ENCODE measurements at places on chromosomes 7 and 10.

DNA sequence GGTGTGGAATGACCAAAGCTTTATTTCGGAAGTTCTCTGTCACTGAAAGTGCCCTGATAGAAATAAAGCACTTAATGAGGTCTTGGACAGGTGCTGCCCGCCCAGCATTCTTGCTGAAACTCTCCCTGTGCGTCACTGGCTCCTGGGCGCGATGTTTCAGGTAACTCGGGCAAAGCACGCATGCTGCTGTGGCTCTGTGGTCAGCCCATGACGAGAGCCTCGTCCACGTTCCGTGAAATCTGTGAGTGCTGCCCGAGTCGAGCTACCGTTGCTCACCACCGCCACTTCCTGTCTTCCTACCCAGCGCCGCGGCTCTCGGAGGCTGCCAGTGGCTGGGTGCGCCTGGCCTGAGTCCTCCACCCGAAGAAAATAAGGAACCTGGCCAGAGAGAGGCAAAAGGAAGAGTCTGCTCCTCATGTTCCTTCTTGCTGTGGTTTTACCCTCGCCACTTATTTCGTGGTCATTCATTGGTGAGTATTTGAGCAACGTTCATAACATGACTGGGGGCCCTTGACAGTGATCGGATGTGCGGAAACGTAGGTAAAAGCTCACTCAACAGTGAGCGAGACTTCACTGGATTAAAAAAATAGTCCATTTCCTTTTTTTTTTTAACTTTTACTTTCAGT is 95.5 kb downstream of the MAP3K8 start:
- DNase-seq = peak; percentile 95

DNA sequence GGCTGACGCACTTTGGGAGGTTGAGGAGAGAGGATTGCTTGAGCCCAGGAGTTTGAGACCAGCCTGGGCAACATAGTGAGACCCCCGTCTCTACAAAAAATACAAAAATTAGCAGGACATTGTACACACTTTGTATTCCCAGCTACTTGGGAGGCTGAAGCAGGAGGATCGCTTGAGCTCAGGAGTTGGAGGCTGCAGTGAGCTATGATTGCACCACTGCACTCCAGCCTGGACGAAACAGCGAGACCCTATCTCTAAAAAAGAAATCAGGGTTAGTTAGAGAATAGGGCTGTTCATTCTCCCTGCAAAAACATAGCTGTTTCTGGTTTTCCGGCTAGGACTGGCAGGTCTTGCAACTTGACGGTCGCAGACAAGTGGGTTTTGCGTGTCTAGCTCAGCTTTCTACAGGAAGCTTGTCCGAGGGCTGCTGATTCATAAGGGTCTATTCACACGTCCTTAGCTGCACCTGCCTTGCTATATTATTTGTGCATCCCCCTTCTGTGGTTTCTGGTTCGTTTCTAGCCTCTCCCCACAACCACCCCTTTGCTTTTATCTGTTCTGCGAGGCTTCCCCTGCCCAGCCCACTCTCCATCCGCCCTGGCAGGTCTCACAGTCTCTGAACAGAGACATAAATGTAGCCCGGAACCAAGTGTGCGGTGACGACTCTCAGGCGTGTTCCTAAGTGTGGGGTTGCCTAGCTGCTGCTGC is 10.7 kb downstream of the AMZ1 start:
- DNase-seq = no peak

- no peak for DNase-seq
Measured at GRCh38 chr7:12440229-12440628, 36.6 kb upstream of the VWDE start.

GRCh38 chr7:128093614-128094570 is 62.7 kb upstream of the LRRC4 start:
- DNase-seq = no peak

DNA sequence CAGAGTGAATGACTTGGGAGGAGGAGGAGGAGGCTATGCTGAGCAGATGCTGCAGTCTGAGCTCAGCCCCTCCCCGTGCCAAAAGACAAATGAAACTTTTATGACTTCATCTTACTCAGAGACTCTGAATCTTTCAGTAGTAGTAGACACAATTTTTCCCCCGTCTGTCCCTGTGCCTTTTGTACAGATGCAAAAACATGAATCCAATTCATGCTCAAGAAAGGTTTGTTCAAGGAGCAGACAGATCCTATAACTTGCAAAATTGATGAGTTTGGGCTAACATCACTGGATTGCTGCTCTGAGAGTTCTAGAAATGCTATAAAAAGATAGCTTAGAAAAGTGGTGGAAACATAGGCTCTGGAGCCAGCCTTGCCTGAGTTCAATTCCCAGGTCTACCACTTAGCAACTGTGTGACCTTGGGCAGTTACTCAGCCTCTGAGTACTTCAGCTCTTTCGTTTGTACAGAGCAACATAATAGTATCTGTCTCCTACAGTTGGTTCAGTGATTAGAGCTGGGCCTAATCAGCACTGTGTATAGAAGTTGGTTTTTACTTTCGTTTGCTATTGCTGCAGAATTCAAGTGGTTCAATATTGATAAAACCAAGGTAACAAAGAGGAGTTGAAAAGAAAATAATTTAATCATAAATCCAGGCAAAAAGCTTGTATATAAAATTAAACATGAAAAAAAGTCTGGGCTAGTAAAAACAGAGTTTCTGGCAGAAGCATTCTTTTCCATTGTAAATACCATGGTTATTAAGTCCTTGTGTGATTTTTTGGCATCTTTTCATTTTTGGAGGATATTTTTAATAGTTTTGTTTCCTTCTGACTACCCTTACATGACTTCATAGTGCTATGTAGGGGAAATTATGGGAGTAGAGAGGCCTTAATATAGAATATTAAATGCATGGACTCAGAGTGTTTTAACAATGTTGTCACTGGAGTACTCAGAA is 174.2 kb upstream of the ZNF32 start:
- no peak for DNase-seq

GRCh38 chr7:159022238-159022993 is 122.3 kb downstream of the VIPR2 start:
- no peak for DNase-seq

DNA sequence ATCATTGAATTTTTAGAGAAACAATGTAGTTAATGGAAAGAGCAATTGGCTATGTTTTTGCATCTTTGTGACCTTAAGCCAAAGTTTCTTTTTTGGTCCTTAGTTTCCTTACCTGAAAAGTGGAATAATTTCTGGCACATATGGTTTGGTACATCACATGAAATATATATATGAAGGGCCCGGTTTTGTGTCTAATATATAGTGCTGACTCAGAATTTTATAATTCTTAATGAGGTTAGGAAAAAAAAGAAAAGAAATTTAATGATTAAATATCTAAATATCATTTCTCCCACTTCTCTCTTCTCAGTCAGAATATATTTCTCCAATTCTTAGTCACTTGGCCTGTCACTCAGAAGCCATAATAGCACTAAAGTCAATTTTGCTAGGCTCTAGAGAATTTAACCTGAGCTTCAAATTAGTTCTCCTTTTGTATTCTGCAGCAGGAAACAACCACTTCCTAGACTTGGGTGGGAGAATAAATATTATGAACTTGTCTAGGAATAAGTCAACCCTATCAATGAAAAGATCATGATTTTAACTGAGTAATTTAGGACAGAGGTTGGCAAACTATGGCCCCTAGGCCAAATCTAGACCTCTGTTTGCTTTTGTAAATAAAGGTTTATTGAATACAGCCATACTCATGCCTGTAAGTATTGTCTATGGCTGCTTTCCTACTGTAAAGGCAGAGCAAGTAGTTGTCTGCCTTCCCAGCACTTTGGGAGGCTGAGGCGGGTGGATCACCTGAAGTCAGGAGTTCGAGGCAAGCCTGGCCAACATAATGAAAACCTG is 34.6 kb downstream of the PPP1R9A start:
- no peak for DNase-seq

DNA sequence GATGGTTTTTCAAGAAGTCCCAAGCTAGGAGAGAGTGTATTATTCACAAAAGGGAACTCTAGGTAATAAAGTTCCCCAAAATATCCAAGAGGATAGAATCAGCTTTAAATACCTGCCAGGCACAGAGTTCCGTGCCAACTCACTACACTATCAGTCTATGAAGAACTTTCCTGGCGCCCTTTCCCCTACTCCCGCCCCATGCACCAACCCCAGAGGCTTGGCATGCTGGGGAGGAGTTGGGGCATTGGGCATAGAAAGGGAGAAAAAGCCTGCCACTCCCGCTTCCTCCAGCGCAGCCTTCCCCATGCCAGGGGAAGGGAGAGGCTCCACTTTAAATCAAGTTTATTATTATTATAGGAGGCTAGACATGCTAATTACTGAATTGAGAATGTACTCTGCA is 54.9 kb downstream of the ZNF800 start:
- no peak for DNase-seq

DNA sequence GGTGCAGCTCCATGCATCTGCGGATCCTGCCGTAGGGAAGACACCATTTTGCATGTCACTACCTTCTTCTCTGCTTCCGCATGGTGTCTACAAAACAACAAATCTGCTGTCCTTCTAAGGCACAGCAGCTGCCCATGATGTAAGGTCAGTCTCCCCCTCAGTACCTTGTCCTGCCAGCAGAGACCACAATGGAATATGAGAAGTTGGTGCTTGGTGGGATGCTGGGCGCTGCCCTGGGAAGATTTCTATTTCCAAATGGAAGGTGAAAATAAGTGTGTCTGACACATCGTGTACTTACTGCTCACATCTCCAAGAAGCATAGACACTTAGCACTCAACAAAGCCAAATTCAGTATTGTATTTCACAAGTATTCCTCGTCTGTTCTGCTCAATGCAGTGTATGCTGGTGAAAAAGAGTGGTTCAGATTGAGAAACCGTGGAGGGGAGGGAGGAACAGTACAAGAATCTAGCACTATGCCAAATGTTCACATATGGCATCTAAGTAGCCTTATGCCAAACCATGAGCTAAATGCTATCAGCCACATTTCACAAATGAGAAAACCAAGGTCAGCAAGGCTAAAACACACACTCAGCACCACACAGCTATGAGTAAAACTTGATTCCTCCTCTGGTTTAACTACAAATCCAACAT is 95.0 kb downstream of the GRB10 start:
- no peak for DNase-seq

- DNase-seq = no peak
Measured at GRCh38 chr7:138204982-138205298, 128.7 kb downstream of the AKR1D1 start.

DNA sequence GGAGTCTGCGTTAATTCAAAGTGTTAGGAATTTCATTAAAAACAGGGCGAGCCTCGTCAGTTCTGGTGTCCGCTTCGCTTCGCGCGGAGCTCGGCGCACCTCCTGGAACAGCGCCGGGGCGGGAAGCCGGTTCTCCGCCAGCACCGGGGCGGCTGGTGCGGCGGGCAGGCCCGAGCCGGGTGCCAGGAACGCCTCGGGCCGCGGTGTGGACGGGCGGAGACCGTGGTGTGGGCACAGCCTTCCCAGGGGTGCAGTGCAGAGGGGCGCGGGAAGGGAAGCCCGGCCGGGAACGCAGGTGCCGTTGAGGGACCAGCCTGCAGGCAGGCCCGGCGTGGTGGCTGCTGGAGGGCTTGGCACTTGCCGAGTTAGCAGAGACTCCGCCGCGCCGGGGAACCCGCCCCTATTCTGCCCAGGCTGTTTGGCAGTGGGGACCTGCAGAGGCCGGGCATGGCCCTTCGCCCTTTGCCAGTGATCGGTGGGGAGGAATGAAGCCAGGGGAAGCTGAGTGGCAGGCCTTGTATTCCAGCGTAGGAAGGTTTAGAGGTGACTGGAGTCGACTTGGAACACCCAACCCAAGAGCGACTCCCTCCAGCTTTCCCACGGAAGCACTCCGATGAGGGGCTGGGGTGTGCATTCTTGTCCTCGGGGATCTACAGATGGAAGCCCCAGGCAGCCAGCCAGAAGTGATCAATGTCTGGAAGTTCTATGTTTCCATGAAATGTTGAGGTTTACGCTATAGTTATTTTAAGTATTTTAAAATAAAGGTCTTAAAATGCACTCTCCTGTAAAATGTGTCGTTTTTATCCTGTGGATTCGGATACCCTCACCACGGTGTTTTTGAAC is 945 bp upstream of the RHEB start:
- DNase-seq = peak; percentile 27

DNA sequence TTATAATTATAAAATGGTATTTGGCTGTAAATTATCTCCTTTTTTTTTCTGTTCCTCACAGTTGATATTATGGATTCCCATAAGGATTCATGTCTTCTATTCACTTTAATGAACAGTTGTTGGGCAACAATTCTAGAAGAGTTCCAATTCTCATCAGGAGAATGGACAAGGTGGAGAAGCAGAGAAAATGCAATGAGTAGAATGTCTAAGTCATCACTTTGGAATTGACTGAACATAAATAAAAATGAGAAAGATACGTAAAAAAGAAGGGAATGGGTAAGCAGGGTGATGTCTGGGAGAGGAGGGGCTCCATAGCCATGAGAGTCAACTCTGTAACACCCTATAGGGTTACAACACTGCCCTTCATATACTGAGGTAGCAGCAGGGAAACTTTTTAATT is 1.8 kb upstream of the CAV2 start:
- no peak for DNase-seq

GRCh38 chr10:113626809-113627355 is 37.0 kb downstream of the NRAP start:
- no peak for DNase-seq

DNA sequence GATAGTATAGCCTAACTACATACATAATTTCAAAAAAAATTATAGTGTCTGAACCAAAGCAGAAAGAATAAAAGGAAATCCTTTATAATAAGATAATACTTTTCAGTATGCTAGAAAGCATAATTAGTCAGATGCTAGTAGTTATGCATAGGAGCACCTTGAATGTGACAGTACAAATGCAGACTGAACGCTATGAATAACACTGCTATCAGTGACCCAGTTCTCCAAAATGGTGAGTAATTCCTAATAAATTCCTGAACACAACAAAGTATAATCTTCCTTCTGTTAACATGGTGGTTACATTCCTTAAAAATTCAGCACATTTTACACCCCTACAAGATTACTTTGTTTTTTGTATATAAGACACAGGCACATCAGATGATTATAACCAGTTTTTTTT is 1.2 kb upstream of the CHPF2 start:
- DNase-seq = no peak

DNA sequence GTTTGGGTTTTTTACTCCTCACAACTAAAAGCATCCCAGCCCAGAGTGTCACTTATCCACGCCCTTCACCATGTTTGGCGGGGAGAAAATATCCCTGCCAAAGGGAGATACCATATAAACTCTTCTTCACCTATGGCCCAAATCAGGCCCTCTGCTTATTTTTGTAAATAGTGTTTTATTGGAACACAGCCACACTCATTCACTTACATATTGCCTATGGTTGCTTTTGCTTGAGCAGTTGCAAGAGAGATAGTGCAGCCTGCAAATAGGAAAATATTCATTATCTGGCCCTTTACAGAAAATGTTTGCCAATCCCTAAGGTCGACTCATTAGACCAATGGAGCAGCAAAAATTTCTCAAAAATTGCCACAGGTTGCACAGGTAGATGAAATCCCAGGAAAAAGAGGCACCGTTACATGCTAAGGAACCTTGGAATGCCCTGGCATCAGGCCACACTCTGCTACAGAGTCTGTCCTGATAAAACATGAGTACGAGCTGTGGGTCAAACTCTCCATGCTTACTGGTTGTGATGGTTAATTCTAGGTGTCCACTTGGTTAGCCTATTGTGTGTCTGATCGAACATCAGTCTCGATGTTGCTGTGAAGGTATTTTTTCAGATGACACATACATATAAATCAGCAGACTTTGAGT is 7.9 kb upstream of the RASSF4 start:
- no peak for DNase-seq

GRCh38 chr10:82880776-82881290 is 1005.8 kb downstream of the NRG3 start:
- no peak for DNase-seq

All from inflammatory macrophage treated with lipopolysaccharide for 4 hours (primary cell).